ENCODE measurements at places on chromosomes 4 and X. TPM values are rescaled to one million over a fixed set of nuclear protein-coding genes. Genes with fewer than 3 reads are reported as not detected.

Gene DKK2
- total RNA-seq = under 0.01 TPM

Gene SERPINA7
- not detected for total RNA-seq

Gene TCEAL8
- total RNA-seq = 100 TPM

Gene OFD1
- 15.5 TPM for total RNA-seq

Gene HSD17B10
- 46.0 TPM for total RNA-seq

Gene DNAAF6
- not detected for total RNA-seq

Gene PCDH19
- total RNA-seq = 0.26 TPM

Gene PAK3
- 1.3 TPM for total RNA-seq

Gene MAGEC2
- total RNA-seq = 0.17 TPM

Gene ANKRD17
- total RNA-seq = 46.2 TPM

Gene SPOCK3
- under 0.01 TPM for total RNA-seq

Gene TMPRSS11D
- not detected for total RNA-seq
